ENCODE measurements at places on chromosomes 16 and 17.

DNA sequence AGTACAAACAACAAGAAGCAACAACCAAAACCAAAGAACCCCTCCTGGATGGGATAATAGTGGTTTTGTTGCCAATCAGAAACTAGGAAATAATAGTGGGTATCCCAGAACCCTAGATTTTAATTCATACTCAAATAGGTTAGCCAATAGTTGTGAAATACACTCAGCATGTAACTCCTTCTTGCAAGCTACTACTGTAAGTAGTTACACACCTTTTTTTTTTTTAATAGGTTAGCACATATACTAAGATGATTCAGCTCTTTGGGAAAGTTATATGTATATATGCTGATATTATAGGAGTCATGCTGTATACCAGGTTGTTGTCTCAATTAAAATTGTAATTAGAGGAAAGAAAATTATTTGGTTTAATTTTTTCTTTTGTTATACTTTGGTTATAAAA is 92.5 kb upstream of the HAS3 start:
- DNase-seq, result no peak

DNA sequence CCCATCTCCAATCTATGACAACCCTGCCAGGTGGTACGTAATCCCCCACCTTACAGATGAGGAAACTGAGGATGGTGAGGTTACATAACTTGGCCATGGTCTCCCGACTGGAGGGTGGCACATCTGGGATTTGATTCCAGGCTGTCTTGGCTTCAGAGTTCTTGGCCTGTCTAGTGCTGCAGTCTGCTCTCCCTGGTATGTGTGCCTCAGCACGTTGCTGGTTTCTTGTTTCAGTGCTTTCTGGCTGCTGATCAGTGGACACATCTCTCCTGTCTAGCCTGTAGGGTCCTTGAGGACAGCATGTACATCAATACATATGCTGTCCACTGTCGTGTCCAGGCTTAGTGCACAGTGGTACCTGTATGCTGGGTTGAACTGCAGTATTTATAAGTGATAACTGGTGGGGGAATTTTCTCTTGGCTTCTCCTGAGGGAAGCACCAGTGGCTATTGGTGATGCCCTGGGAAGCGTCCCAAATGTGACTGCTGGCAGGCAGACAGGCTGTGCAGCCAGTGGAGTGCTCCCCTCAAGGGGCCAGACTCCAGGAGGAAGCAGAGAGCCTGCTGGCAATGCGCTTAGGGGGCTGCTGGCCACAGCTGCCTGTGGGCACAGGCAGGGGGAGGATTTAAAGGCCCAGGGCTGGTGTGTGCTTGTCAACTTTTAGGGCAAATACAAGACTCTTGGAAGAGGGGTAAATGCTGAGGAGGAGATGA is 14.4 kb downstream of the CTRL start:
- DNase-seq, result no peak

DNA sequence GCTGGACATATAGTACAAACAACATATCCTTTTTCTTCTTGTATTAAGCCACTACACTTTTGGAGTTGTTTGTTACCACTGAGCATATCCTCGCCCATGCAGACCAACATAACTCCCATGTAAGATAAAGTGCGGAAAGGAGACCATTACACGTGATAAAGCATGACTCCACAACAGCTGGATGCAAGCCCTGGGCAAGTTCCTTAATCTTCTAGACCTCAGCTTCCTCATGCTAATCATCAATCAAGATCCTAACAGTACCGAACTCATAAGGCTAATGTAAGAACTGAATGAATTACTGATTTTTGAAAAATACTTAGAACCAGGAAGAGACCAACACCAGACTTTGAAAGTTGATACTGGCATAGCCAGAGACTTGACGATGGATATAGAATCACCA is 47.0 kb upstream of the GSG1L start:
- DNase-seq, result peak; percentile 71

DNA sequence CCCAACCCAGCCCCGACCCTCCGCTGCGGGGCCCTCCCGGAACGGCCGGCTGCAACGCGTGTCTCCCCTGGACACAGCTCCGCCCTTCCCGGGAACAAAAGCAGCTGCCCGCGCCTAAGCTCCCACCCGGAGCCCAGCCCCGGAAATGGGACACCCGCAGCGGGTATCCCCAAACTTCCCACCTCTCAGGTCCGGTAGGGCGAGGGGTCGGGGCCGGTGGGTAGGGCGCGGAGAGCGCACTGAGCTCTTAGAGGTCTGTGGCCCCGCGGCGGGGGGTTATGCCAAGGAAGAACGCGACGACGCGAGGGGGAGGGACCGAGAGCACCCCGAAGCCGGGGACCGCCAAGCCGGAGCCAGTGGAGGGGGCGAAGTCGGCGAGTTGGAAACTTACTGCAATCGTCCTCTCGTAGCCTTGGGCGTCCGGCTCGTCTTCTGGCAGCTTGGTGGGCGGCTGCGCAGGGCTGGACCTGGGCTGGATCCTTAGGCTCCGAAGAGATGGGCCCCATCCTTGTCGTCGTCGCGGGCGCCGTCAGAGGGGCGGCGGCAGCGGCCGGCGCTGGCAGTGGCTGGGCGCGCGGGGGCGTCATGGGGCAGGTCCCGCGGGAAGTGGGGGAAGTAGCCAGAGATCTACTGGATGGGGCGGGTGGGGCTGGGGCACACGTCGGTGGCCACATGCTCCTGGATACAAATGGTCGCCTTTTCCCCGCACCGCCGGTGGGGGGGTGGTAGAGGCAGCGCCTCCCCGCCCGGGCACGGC is 6.9 kb downstream of the USP6 start:
- no peak for DNase-seq

GRCh38 chr17:66841328-66841727 is 6.4 kb downstream of the CACNG5 start:
- DNase-seq, result no peak

DNA sequence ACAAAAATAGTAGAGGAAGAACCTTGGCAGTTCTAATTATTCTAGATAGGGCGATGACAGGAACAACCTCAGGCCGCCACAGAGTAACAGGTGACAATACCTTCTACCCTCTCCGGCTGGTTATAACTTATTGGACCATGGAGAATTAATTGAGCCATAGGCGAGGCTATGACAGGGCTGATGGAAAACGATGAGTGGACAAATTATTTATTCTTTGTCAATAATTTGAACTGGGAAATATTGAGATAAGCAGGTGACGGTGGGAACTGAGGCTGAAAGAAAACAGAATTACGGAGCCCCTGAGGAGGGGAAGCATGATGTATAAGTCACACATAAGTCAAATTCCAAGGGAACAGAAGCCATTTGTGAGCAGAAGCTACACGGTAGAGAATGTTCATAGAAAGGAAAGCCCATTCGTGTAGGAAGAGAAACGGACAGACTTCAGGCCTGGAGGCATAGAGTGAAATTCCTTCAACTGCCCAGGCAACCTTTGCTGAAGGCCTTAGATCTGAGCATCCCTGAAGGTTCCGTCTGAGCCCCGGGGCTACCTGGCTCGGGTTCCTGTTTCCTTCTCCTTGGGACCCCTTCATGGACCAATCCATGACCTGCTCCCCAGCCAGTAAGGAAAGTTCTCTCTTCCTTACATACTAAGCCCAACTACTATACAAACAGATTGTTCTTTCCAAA is 158.1 kb downstream of the MAP2K4 start:
- no peak for DNase-seq

GRCh38 chr17:54085934-54086333 is 263.2 kb downstream of the KIF2B start:
- no peak for DNase-seq

GRCh38 chr17:2750721-2751120 is 1.3 kb upstream of the CCDC92B start:
- no peak for DNase-seq

GRCh38 chr16:81696166-81696960 is 82.7 kb upstream of the PLCG2 start:
- DNase-seq, result no peak

DNA sequence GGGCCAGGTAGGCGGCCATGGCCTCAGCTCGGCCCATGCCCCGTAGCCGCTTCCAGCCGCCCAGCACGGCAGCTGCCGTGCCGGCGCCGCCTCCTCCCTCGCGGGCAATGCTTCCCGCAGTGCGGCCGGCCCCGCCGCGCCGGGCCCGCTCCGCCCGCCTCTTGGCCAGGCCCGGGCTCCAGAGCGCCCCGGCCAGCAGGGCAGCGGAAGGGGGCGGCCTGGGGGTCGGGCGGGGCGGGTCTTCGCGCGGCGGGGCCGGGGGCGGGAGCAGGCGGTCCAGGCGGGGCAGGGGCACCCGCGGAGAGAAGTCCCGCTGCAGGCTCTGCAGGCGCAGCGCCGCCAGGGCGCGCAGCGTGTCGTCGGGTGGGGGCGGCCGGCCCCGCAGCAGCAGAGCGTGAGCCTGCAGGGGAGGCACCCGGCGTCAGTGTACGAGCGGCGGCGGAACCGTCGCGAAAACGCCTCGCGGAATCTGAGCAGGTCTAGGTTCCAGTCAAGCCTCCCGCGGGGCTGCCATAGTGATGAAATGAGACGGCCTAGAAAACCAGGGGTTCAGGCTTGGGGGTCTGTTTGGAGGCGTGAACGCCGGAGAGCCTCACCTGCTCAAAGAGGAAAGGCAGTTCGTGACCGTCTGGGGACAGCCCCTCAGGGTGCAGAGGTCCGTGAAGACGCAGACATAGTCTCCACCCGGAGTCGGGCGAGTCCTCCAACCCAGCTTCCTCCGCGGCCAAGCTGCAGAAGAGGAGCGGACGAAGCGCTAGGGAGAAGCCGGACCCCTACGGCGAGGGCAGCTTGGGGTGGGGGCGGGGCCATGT is 6.6 kb downstream of the PLEKHH3 start:
- peak; percentile 58 for DNase-seq

DNA sequence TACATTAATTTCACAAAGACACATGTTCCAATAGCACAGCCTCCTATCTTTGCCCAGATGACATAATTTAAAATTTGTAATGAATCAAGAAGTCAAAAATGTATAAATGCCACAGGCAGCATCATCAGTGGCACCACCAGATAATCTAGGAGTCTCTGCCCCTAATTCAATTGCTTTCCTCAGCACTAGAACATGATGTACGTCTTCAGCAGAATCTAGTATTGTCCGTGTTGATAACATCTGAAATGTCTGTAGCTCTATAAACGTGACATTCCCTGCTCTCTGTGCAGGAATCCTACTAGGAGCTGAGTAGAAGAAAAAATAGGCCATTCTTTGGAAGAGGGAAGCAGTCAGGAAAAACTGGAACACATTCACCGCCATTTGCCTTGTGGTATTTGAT is 21.4 kb upstream of the SLC38A8 start:
- DNase-seq, result no peak

DNA sequence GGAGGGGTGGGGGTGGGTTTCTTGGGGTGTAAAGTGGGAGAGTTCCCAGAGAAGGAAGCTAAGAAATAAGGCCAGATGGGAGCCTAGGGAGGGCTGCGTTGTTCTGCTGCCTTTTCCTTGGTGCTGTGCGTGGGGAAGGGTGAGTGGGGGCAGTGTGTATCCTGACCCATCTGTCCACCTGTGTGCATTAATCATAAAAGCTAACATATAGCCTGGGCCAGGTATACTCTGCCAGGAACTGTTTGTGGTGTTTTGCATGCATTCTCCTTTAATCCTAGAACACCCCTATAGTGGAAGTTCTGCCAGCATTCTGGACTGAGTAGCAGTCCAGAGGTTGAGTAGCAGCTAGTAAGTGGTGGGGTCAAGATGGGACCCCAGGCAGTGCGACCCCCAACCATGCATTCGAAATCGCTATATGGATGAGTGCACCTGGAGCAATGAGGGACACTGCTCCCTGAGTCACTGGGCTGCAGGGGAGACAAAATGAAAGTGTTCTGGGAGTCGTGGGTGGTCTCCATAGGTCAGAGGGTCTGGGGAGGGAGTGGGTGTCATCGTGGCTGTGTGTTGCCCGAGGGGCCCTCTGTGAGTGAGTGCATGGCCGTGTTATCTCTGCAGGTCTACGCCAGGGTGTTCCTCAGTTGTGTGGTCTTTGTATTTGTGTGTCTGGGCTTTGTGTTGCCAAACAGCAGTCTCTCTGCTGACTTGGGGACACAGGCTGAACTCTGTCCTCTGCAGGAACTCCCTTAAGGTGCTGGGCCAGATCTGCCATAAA is 1.3 kb downstream of the ERBB2 start:
- no peak for DNase-seq

GRCh38 chr17:6305613-6306360 is 129.1 kb downstream of the AIPL1 start:
- DNase-seq, result no peak

GRCh38 chr16:73020409-73020884 is 27.5 kb downstream of the ZFHX3 start:
- peak; percentile 38 for DNase-seq

DNA sequence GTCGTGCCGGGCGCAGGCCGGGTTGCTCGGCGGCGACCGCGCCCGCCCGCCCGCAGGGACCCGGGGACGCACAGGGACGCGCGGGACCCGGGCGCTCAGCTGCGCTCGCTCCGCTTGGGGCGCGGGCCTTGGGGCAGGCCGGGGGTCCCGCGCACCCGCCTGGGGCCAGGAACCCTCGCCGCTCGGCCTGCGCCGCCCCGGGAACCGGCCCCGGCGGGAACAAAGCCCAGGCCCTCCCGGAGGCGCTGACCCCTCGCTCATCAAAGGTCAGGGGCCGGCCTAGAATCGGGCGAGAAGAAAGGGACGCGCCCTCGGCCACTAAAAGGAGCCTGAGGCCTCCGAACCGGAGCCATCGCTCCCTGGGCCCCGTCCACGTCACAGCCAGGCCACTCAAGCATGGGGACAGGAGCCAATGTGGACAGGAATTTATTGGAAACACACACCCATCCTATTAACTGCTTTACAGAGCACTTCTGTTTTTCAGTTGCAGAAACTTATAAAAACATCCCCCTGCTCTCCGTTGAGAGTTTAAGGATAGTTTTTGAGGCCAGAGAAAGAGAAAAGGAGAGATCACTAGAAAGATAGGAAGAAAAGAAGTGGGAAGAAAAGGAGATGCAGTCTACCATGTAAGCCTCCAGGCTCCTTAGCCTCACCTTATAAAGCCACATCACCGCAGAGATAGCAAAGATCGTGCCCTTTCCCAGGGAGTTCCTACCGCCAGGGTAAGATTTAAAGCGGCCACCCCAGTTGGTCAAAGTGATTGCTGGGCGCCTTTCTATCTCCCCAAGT is 558 bp upstream of the ZFHX3 start:
- DNase-seq, result peak; percentile 54

GRCh38 chr17:42058063-42058462 is 7.7 kb upstream of the C17orf113 start:
- DNase-seq, result no peak

DNA sequence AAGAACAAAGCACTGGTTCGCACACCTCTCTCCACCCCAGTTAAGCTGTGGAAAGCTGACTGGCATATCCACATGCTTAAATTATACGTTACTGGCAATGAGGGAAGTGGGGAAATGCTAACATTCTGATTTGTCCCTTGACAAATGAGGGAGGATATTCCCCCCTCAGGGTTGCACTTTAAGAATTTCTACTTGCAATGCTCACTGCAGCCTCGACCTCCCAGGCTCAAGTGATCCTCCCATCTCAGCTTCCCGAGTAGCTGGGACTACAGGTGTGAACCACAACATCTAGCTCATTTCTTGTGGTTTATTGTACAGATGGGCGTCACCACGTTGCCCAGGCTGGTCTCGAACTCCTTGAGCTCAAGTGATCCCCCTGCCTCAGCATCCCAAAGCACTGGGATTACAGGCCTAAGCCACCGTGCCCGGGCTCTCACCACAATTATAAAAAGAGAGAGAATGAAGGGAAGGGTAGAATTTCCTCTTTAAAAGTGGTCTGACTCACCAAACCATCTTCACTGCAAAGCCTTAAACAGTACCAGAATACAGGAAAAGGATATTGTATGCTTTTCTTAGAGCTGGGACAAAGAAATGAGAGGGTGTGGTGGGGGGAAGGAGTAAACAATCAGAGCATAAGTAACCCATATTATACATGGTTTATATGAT is 38.9 kb downstream of the KANSL1 start:
- peak; percentile 39 for DNase-seq

- peak; percentile 2 for DNase-seq
Measured at GRCh38 chr17:68867759-68868516, 87.3 kb downstream of the ABCA8 start.

Data from suppressor macrophage treated with lipopolysaccharide for 1 hour (primary cell).